ENCODE measurements at places on chromosomes 1 and 21. TPM values are rescaled to one million over a fixed set of nuclear protein-coding genes. Genes with fewer than 3 reads are reported as not detected.

IL19 gene
- not detected for polyA plus RNA-seq

DNAJC6 gene
- 92.3 TPM for polyA plus RNA-seq

PRAMEF20 gene
- not detected for polyA plus RNA-seq

ISG20L2 gene
- polyA plus RNA-seq, result 2.5 TPM

C1orf185 gene
- polyA plus RNA-seq, result not detected

ZNF695 gene
- polyA plus RNA-seq, result not detected

MFAP2 gene
- polyA plus RNA-seq, result not detected

PCBP3 gene
- polyA plus RNA-seq, result 0.54 TPM

HCN3 gene
- 4.9 TPM for polyA plus RNA-seq

RAD54L gene
- polyA plus RNA-seq, result not detected

CIART gene
- 32.2 TPM for polyA plus RNA-seq

HSPA6 gene
- polyA plus RNA-seq, result 0.62 TPM

ANGEL2 gene
- 13.5 TPM for polyA plus RNA-seq

TMEM61 gene
- not detected for polyA plus RNA-seq

TMEM79 gene
- 0.39 TPM for polyA plus RNA-seq

ATPAF1 gene
- polyA plus RNA-seq, result 93.1 TPM

FCN3 gene
- not detected for polyA plus RNA-seq

KRTAP24-1 gene
- not detected for polyA plus RNA-seq

PRAMEF9 gene
- not detected for polyA plus RNA-seq

UHMK1 gene
- 56.4 TPM for polyA plus RNA-seq

TBX19 gene
- polyA plus RNA-seq, result not detected

SEC16B gene
- 2.0 TPM for polyA plus RNA-seq

ASCL5 gene
- polyA plus RNA-seq, result not detected

FCER1G gene
- polyA plus RNA-seq, result 2.9 TPM

LRRC3 gene
- not detected for polyA plus RNA-seq

GFI1 gene
- polyA plus RNA-seq, result not detected

UBASH3A gene
- polyA plus RNA-seq, result not detected

CDK11A gene
- 7.5 TPM for polyA plus RNA-seq

HSPB7 gene
- polyA plus RNA-seq, result not detected

OR2M3 gene
- polyA plus RNA-seq, result not detected

DEPDC1 gene
- polyA plus RNA-seq, result not detected

ASPM gene
- polyA plus RNA-seq, result not detected

DUSP10 gene
- 95.2 TPM for polyA plus RNA-seq

NMNAT2 gene
- polyA plus RNA-seq, result 26.8 TPM

HPDL gene
- polyA plus RNA-seq, result not detected

CENPL gene
- polyA plus RNA-seq, result 1.2 TPM

APCS gene
- polyA plus RNA-seq, result not detected

PLCH2 gene
- polyA plus RNA-seq, result 0.22 TPM

EPHA8 gene
- 0.75 TPM for polyA plus RNA-seq

GJA9 gene
- polyA plus RNA-seq, result not detected

SLC9C2 gene
- polyA plus RNA-seq, result not detected

C21orf58 gene
- 2.3 TPM for polyA plus RNA-seq

SLFNL1 gene
- polyA plus RNA-seq, result 0.26 TPM

PDZK1 gene
- 5.2 TPM for polyA plus RNA-seq

RSPH1 gene
- polyA plus RNA-seq, result 1.9 TPM

FAM72C gene
- 1.3 TPM for polyA plus RNA-seq

PCP4L1 gene
- polyA plus RNA-seq, result 7.5 TPM

CYP4B1 gene
- not detected for polyA plus RNA-seq

TEKT2 gene
- polyA plus RNA-seq, result not detected

LRRIQ3 gene
- polyA plus RNA-seq, result 3.3 TPM

PACC1 gene
- polyA plus RNA-seq, result 22.4 TPM

RIPK4 gene
- polyA plus RNA-seq, result not detected

ADAM30 gene
- not detected for polyA plus RNA-seq

MYOG gene
- not detected for polyA plus RNA-seq

LCK gene
- polyA plus RNA-seq, result not detected

Measured in Purkinje cell (primary cell).